ENCODE measurements at places on chromosomes 2 and 18.

DNA sequence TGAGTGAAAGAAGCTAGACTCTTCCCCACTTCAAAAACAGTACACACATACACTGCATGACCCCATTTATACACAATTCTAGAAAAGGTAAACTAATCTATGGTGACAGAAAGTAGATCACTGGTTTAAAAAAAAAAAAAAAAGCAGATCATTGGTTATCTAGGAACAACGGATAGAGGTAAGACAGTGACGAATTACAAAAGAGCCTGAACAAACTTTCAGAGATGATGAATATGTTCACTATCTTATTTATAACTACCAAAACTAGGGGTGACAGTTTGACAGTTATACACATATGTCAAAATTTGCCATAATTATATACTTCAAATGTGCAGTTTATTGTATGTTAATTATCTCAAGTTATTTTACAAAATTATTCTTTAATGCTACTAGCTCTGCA, 27.5 kb downstream of the MAP3K2 start:
- no peak for DNase-seq

DNA sequence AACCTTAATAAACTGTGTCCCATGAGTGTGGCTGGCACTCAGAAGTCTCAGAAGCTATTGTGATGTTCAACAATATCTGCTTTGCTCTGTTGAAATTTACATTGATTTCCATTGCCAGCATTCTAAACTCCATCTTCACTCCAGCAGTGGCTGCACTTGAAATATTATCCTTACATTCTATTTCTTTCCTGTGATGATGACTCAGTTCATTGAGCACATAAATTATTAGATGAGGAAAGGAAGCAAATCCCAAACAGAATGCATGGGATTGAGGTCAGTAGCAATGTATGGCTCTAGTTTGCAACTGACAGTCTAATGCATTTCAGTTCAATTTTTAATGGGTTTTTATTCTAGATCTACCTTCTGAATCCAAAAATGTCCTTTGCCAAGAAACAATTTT, 92.4 kb upstream of the TTN start:
- no peak for DNase-seq

- no peak for DNase-seq
Observed at GRCh38 chr2:239008677-239009588, 161.0 kb downstream of the TWIST2 start.

- no peak for DNase-seq
Observed at GRCh38 chr18:44409071-44409470, 271.6 kb upstream of the SETBP1 start.

DNA sequence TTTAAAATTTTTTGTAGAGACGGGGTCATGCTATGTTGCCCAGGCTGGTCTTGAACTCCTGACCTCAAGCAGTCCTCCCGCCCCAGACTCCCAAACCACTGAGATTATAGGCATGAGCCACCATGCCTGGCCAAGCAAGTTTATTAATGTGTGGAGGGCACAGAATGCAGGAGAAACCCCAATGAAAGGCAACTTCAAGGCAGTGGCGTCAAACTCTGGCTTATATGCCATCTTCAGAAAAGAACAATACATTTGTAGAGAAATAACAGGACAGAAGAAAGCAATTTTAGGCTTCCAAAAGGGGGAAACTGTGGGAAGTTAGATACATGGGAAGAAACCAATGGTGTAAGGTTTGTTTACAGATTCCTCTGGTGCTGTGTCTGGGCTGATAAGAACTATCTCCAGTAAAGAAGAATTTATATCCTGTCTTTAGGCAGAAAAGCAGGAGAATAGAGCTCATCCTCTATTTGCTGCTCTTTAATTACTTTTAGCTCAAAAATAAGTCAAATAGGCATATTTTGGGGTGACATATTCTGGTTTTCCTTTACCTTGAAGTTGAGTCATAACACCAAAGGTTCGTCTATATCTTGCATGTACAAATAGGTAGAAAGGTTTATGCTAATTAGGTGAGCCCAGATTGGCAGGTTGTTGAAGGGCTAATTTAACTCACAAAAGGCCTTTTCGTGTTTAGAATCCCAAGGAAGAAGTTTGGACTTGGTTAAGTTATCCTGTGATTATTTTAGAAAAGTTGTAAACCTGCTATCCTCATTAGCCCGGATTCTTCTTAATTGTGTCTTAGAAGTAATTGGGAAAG, 26.0 kb upstream of the TMEM214 start:
- DNase-seq = no peak

DNA sequence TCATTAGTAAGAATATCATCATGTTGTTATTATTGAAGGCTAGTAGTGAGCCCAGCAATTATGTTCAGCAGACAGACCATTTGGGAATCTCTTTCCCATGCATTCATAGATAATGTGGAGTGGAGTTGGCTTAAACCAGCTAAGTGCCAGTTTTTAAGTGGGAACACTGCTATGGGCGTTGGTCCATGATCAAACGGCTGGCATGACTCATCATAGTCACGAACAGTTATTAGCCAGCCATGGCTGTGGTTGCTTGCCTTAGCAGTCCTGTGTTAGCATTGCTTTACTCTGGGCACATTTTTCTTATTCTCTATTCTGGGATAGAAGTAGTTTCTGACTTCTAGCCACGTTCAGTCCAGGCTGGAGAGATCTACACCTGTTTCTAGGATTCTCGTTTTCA, 17.7 kb downstream of the EIF4E2 start:
- DNase-seq = no peak

DNA sequence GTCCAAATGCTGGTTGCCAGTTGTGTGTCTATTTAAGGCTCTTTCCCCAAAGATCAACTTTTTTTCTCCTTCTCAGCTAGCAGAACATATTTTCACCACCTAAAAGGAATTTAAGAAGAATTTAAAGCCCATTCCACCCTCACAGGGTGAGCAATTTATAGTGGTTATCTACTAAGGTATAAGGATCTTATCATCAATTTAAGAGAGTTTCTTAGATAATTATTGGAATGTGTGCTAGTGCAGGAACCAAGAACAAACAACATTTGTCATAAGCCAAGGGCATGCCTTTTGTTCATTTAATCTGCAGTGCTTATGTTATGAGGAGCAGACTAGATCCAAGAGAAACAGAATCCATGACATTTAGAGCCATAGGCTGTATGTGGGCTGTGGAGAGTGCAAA, 37.2 kb downstream of the NLRC4 start:
- DNase-seq = no peak

- DNase-seq = no peak
Observed at GRCh38 chr2:241632478-241633325, 4.3 kb downstream of the THAP4 start.

DNA sequence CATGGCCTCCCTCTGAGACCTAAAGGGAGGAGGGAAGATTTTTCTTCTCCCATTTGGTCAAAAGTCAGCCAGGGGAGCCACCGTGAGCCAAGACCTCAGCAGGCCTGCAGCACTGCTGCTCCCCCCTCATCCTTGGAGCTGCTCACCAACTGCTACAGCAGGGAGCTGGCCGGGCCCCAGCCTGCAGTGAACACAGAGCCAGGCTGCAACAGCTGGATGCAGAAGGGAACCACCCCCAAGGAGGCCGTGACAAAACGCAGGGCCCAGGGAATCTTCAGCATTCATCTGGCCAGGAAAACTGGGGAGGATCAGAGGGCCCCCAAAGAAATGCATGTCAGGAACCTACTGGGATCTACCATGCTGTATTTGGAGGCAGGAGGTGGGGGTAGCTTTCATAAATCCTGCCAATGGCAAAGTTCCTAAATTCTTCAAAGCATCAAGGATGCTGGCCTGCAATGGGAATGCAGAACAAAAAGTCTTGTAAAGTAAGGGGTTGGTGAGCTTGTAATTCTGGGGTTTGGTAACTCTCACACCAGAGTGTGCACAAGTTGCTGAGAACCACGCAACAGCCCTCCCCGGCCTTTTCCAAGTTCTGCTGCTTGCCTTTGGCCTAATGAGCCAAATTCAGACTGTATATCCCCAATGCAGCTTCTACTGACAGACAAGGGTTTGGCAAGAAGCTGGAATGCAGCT, 61.0 kb downstream of the CACNB4 start:
- DNase-seq = no peak

- no peak for DNase-seq
Observed at GRCh38 chr18:24177499-24178133, 38.8 kb downstream of the CABYR start.

- peak; percentile 15 for DNase-seq
Observed at GRCh38 chr2:100653449-100654035, 90.7 kb downstream of the PDCL3 start.

DNA sequence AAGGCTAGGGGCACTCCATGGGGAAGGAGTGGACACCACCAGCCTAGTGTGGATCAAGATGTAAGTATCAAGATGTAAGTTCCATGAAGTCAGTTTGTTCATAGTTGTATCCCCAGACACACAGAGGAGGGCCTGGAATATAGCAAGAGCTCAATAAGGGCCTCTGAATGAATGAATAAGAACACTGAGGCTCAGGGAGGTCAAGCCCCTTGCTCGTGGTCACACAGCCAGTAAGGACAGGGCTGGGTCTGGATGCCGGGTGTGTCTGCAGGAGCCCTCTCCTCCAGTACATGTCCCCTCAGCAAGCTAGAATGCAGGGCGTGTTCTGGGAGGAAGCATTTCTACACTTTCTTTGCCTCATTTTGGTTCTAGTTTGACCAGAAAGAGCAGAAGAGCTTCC, 2.9 kb downstream of the RUFY4 start:
- no peak for DNase-seq

- DNase-seq = no peak
Observed at GRCh38 chr2:52810460-52810859, 957.1 kb upstream of the CHAC2 start.

- DNase-seq = no peak
Observed at GRCh38 chr2:166057370-166058164, 70.3 kb downstream of the SCN1A start.

DNA sequence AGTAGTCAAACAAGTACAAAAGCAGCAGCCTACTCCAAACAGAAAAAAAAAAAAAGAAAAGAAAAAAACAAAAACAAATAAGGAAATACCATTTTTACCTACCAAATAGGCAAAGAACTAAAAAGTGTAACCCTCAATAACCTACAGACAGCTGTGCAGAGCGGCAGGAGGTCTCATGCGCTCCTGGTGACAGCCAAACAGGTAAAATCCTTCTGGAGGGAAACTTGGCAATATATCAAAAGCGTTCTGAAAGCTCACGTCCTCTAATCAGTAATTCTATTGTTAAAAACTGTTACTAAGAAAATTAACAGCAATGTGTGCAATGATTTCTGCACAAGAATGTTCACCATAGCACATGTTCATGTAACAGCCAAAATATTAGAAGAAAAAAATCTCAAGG, 105.6 kb downstream of the AFF3 start:
- DNase-seq = no peak

DNA sequence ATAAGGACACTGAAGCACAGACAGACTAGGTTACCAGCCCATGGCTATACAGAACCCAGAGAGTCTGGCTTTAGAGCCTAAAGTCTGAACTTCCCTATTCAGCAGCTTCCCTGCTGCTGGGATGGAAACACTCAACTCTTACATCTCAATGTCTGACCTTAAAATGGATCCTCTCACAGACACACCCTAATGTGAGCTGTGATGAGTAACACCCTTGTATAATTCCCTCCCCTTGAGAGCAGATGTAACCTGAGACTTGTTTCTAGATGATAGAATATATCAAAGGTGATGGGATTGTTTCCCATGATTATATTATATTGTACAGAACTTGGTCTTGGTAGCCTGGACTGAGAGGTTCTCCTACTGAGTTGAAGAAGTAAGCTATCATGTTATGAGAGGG, 577.1 kb upstream of the KLHL29 start:
- no peak for DNase-seq

DNA sequence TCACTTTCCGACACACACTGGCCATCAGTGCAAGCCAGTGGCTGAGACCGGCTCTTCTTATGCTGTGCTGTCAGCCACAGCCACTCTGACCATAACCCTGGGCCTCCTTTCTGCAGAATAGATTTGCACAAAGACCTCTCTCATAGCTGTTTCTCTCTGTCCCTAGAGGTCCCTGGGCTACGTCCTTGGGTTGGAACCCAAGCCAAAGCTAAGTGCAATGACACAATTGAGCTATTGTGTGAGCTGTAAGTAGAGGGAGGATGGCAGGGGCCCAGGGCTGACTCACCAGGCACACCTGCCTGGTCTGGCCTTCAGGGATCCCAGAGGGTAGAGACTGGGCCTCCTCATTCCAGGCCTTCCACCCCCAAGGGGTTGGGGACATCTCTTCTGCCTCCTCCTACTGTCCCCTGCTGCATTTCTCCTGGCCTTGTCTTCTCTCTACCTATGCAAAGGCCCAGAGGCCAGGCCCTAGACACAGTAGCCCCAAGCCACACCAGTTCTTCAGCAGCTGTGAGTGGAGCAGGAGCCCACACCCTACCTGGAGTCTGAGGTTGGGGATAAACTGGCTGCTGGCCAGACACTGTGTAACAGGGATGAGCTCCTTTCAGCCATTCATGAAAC, 174.6 kb downstream of the NCK2 start:
- DNase-seq = no peak

DNA sequence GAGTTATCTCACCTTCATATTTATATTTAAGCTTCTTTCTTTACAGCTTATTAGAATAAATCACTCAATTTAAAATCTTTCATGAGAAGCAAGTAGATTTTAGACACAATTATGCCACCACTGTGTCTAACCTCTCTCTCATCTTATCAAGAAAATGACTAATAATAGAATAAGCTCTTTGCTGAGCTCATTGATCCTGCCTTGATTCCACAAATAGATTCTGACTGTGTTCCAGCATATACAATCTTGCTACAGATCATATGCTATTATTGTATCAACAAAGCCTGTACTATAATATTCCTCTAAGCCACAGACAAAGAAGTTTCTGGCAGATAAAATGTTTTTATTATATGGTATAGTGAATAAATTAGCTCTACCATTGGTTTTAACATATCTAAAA, 168.7 kb upstream of the GULP1 start:
- no peak for DNase-seq

DNA sequence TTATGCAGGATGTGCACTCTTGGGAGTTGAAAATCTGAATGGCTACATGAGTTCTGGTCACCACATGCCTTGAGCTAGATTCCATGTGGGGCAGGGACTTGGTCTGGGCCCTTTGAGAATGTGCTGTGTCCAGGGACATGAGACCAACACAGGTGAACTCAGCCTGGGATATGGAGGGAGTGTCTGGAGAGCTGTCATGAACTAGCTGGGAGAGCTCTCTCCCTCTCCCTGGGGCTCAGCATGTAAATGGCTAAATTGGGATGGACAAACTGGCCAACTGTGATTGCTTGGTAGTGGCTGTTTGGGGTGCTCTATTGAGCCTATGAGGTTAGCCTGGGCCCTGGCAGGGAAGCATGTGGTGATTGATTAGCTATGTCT, 105.1 kb upstream of the HS6ST1 start:
- no peak for DNase-seq

DNA sequence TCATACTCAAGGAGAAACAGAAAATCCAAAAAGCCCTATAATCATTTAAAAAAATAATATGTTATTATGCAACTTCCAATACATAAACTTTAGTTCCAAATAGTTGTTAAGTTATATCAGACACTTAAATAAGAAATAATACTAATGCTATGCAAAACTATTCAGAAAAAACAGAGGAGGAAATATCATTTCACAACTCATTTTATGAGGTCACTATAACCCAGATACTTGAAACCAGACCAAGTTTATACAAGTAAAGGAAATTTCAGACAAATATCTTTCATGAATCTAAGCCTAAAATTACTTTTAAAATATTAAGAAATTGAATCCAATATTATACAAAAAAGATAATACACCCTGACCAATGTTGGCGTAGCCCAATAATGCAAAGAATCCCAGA, 260.8 kb downstream of the CD226 start:
- no peak for DNase-seq

Data from stimulated activated CD4-positive, alpha-beta T cell treated with anti-CD3 and anti-CD28 coated beads, Interleukin-4, amount 100 ng/mL, for 1 hour (primary cell).